Muscle of arm (tissue), 14 donors: ENCODE measurements at places on chromosomes 12 and 14.

- DNase-seq, result no peak
Observed at GRCh38 chr12:57133013-57133569, 4.8 kb downstream of the LRP1 start.

DNA sequence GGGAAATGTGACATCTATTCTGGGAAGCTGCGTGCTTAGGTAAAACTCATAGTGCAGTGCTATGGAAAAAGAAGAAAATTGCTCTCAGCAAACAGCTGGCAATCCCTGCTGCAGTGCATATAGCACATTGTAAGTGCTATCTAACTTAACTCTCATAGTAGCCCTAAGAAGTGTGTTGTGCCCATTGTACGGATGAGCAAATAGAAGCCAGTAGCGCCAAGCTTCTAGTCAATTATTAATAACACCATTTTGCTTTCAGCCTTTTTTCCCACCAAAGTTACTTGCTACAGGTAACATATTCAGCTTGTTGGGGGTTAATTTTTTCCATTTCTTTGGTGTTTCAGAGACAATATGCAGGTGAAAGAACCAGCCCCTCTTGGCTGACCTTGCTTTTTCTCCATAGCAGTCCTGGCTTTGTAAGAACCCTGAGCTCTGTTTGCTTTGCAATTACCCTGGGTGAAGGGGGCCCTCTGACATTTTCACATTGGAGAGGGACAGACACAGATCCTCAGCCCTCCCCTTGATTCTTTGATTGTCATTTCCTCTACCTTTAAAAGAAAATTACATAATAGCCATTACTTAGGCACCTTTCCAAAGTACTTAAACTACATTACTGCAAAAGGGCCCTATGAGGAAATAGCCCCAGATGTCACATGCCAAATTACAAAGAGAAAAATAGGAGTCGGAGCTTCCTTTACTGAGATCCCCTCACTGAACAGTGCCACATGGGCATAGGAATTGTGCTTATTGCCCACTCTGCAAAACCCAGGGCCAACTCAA, 576.2 kb upstream of the TBX3 start:
- no peak for DNase-seq

DNA sequence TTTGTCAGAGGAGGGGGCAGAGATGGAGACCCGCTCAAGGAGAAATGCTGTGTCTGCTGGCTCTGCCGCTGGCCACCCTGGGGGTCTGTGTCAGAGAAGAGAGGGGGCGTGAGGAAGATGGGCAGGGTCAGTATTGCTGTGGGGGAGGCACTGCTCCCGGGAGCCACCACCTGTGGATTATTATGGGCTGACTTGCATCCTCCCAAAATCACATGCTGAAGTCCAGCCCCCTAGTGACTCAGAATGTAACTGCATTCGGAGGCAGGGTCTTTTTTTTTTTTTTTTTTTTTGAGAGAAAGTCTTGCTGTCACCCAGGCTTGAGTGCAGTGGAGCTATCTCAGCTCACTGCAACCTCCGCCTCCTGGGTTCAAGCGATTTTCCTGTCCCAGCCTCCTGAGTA, 12.3 kb downstream of the ABCD4 start:
- DNase-seq, result no peak

- DNase-seq, result no peak
Observed at GRCh38 chr12:112998987-112999767, 20.9 kb downstream of the OAS2 start.

DNA sequence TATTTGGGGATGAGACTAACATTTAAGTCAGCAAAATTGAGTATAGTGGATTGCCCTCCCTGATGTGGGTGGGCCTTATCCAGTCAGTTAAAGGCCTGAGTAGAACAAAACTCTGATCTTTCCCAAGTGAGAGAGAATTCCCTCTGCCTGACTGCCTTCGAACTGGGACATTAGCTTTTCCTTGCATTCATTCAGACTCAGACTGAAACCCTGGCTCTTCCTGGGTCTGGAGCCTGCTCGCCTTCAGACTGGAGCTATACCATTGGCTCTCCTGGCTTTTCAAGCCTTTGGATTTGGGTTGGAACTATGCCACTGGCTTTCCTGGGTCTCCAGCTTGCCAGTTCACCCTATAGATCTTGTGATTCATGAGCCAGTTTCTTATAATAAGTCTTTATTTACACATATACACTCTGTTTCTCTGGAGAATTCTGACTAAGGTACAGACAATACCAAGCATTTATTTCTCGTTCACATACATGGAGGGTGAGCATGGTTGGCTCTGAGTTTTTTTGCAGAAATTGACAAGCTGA, 296.5 kb downstream of the ERC1 start:
- no peak for DNase-seq

DNA sequence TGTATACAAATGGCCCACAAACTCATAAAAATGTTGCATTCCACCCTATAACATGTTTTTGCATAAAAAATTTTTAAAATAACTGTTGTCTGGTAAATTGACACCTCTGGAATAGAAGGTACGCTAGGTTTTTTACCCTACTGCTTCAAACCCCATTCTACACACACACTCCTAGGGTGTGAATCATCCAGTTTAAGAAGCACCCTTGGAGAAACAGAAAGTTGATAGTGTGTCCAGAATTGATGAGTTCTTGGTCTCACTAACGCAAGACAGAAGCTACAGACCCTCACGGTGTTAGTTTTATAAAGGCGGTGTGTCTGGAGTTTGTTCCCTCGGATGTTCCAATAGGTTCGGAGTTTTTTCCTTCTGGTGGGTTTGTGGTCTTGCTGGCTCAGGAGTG, 158.5 kb downstream of the KLRB1 start:
- no peak for DNase-seq

DNA sequence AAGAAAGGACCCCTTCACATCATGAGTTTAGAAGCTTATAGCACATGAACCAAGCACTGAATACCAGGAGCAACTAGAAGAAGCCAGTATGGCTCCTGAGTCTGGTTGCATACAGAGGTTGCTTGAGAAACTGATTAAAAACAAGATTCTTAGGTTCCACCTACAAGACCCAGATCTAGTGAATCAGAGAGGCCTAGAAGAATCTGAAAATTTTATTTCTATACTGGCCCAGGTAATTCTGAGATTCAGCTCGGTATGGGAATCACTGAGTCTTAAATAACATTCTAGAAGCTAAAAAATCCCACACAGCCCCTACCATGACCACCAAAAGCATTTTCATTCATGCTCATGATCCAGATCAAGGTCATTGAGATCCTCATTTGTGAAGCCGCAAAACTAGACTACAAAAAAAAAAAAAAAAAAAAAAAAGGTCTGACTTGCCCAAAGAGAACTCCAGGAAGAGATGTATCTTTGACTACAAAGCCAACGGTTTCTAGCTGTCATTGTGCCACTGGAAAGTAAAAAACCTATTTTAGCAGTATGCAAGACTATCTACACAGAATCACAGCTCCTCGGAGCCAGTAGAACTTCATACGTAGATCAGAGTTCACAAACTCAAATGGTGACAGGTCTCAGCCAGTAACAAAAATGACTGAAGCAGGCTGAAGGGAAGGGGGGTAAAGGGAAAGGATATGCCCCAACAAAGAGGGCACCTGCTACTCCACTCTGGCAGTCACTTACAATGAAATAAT, 168.4 kb upstream of the EGLN3 start:
- no peak for DNase-seq

- DNase-seq, result no peak
Observed at GRCh38 chr12:7869137-7869536, 3.6 kb downstream of the SLC2A14 start.

- no peak for DNase-seq
Observed at GRCh38 chr12:7716381-7716780, 5.1 kb downstream of the DPPA3 start.

GRCh38 chr12:109510196-109510595, 32.8 kb downstream of the UBE3B start:
- DNase-seq, result no peak

GRCh38 chr14:66645716-66646115, 137.8 kb downstream of the GPHN start:
- DNase-seq, result no peak

- peak; percentile 63 for DNase-seq
Observed at GRCh38 chr14:59294662-59294992, 106.2 kb downstream of the DAAM1 start.

- DNase-seq, result no peak
Observed at GRCh38 chr12:125104982-125105381, 39.7 kb downstream of the AACS start.

- no peak for DNase-seq
Observed at GRCh38 chr14:101853455-101854018, 92.0 kb downstream of the PPP2R5C start.

DNA sequence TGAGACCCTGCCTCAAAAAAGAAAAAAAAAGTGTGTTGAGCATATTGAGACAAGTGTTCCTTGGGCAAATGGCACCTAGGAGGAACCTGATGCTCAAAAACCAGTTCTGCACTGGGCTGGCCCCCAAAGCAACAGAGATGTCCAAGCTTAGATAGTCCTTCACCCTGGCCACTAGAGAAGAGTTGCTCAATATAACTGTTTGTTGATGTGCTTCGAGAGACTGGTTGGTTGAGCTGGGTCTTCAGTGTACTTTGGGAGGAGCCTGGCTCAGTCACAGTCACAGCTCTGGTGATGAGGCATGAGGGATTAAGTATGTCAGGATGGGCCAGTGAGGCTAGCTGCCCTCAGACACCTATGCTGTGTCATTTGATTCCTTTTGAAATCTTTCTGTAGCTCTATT, 38.0 kb downstream of the SLC2A14 start:
- no peak for DNase-seq

DNA sequence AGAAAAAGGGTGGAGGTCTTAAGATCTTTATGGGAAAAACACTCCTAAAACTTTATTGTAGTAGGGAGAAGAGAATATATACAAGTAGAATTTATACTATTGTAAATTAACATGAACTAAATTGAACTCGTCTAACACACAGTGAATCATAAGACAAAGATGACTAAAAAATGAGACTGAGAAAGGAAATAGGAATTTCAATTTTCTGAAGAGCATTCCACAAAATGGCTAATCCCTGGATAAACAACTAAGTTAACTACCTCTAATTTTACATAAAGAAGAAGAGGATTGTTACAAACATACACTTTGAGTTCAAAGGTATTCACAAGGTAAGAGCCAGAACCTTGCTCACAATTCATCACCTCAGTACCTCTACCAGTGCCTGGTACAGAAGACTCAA, 2.0 kb downstream of the MAP4K5 start:
- no peak for DNase-seq
